ENCODE measurements at places on chromosomes 2 and 18. TPM values are rescaled to one million over a fixed set of nuclear protein-coding genes. Genes with fewer than 3 reads are reported as not detected.
A peak's percentile ranks its signal among the peaks of the same experiment; 100 is the strongest.

DNA sequence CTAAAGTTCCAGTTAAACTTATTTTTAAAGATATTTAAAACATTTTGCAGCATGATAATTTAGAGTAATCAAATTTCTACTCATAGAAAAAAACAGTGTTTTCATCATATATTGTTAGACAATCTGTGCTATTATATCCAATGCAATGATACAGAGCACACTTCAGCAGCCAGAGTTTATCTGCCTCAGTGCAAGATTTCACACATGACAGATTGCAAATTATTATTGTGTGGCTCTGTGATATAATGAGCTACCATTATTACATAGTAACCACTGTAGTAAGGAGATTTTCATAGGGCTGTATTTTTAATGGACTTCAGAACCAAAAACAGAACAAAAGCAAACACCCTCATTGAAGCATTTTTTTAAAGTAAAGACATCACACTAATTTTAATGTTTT lies 762.4 kb downstream of the DSC3 start:
- no peaks in the 10 kb centered on the region for H3K4me1 ChIP-seq
- H3K27me3 ChIP-seq: no peaks in the 10 kb centered on the region
- DNase-seq: no peak

DNA sequence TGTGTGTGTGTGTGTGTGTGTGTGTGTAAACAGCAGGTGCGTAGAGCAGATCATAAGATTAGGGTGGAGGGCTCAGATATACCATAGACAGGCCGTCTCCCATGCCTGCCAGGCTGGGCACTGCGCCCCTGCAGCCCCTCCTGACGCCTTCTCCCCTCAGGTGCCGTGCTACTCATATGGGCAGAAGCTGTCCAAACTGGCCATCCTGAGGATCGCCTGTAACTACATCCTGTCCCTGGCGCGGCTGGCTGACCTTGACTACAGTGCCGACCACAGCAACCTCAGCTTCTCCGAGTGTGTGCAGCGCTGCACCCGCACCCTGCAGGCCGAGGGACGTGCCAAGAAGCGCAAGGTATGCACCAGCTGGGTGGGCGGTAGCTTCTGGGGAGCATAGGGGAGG lies 10.0 kb downstream of the ATOH8 start:
- no peaks in the 10 kb centered on the region for H3K27me3 ChIP-seq
- no peaks in the 10 kb centered on the region for H3K36me3 ChIP-seq
- peaks cover 17% of the 10 kb centered on the region for H3K4me1 ChIP-seq
- DNase-seq: no peak
- H3K27ac ChIP-seq: no peak overlapping the region

GRCh38 chr2:179037807-179038206 lies 12.1 kb downstream of the CCDC141 start:
- no peak overlapping the region for H3K4me3 ChIP-seq
- no peak overlapping the region for H3K27ac ChIP-seq
- no peak for DNase-seq

Gene DYNAP
- total RNA-seq: not detected

GRCh38 chr18:10689236-10690034 lies 163.6 kb downstream of the NAPG start:
- DNase-seq: no peak
- H3K27ac ChIP-seq: no peak overlapping the region
- H3K4me1 ChIP-seq: no peaks in the 10 kb centered on the region
- H3K4me3 ChIP-seq: no peak overlapping the region
- H3K27me3 ChIP-seq: no peaks in the 10 kb centered on the region

- H3K27me3 ChIP-seq: no peaks in the 10 kb centered on the region
- H3K27ac ChIP-seq: no peak overlapping the region
- DNase-seq: no peak
- no peaks in the 10 kb centered on the region for H3K4me1 ChIP-seq
- H3K4me3 ChIP-seq: no peak overlapping the region
These were observed 17.4 kb downstream of the SLC4A5 start for GRCh38 chr2:74325815-74326214.

Gene GALNT13
- total RNA-seq: 0.82 TPM

GRCh38 chr18:10530852-10531251 lies 5.0 kb downstream of the NAPG start:
- no peaks in the 10 kb centered on the region for H3K27me3 ChIP-seq
- H3K27ac ChIP-seq: no peak overlapping the region
- no peaks in the 10 kb centered on the region for H3K36me3 ChIP-seq
- no peak for DNase-seq
- no peak overlapping the region for H3K4me3 ChIP-seq

DNA sequence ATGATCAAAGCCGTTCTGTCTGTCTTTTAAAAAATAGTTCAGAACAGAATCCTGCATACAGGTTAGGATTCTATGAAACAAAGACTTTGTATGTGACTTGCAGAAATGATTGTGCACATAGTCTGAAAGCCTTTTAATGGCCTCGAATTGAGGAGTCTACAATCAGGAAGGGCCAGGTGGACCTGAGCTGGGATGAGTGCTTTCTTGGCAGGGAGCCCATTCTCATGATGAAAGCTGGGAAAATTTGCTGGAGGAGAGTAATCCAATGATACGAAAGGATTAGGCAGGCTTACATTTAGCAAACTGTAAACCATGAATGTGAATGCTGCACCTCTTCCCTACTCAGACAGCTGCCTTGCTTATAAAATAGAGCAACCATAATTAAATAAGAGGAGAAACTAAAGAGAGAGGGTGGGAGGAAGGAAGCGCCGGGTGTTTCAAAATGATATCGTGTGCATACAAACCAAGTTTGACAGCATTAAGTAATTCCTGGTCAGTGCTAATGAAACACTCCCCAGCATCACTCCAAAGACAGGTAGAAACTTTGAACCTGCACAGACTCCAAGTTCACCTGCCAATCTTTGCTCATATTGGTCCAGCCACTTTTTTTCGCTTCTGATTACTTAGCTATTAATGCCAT lies 23.7 kb upstream of the CXCR4 start:
- no peaks in the 10 kb centered on the region for H3K27me3 ChIP-seq
- no peak overlapping the region for H3K27ac ChIP-seq
- no peaks in the 10 kb centered on the region for H3K4me1 ChIP-seq
- no peak for DNase-seq

- H3K27me3 ChIP-seq: peaks cover 57% of the 10 kb centered on the region
- H3K4me1 ChIP-seq: peaks cover 37% of the 10 kb centered on the region
- no peak overlapping the region for H3K27ac ChIP-seq
- DNase-seq: no peak
- H3K36me3 ChIP-seq: no peaks in the 10 kb centered on the region
These were observed 2.8 kb upstream of the GAD1 start for GRCh38 chr2:170813611-170814532.

Gene LINC00305
- not detected for total RNA-seq

DNA sequence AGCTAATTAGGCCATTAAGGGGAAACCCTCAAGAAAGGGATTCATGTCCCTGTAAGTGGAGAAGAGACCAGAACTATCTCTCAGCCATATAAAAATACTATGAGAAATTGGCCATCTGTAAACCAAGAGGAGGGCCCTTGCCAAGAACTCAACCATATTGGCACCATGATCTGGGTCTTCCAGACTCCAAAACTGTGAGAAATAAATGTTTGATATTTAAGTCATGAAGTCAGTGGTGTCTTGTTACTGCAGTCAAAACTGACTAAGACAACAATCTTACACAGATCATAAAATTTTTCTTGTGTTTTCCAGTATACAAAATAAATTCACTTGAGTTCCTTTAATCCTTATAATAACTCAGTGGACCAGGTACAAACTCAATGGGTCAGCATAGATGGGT lies 589.8 kb upstream of the CDH2 start:
- no peak overlapping the region for H3K27ac ChIP-seq
- no peak overlapping the region for H3K4me3 ChIP-seq
- DNase-seq: no peak
- no peaks in the 10 kb centered on the region for H3K4me1 ChIP-seq
- H3K36me3 ChIP-seq: no peaks in the 10 kb centered on the region
- no peaks in the 10 kb centered on the region for H3K27me3 ChIP-seq

Gene GATA6
- total RNA-seq: 3.5 TPM

DNA sequence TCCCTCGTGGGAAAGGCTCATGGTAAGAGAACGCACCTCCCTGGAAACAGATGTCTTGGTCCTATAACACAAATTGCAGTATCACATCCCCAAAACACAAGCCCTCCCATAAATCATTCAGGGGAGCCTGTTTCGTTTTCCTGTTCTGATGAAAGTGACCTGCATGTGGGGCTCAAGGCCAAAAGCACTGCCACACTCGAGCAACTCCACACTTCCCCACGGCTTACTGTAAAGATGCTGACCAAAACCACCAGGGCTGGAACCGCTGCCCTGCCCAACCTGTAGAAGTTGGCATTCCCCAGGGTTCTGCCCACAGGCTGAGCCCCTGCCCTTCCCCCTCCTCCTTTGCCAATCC lies 139.7 kb downstream of the BCL11A start:
- DNase-seq: no peak
- no peaks in the 10 kb centered on the region for H3K27me3 ChIP-seq
- no peaks in the 10 kb centered on the region for H3K36me3 ChIP-seq
- H3K27ac ChIP-seq: no peak overlapping the region
- H3K4me1 ChIP-seq: no peaks in the 10 kb centered on the region

DNA sequence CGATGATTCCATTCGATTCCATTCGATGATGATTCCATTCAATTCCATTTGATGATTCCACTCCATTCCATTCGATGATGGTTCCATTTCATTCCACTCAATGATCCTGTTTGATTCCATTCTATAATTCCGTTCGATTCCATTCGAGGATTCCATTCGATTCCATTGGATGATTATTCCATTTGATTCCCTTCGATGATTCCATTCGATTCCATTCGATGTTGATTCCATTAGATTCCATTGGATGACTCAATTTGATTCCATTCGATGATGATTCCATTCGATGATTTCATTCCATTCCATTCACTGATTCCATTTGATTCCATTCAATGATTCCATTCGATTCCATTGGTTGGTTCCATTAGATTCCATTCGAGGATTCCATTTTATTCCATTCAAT lies 1084.4 kb downstream of the RPIA start:
- H3K4me1 ChIP-seq: no peaks in the 10 kb centered on the region
- no peak for DNase-seq
- no peaks in the 10 kb centered on the region for H3K36me3 ChIP-seq
- no peak overlapping the region for H3K4me3 ChIP-seq
- H3K27me3 ChIP-seq: no peaks in the 10 kb centered on the region

GRCh38 chr2:241134711-241135110 lies 14.6 kb downstream of the PASK start:
- H3K27me3 ChIP-seq: no peaks in the 10 kb centered on the region
- no peak overlapping the region for H3K4me3 ChIP-seq
- DNase-seq: peak; percentile 43

Gene POTEI
- not detected for total RNA-seq

Gene PPM1G
- total RNA-seq: 48.3 TPM

Gene CTLA4
- total RNA-seq: not detected

DNA sequence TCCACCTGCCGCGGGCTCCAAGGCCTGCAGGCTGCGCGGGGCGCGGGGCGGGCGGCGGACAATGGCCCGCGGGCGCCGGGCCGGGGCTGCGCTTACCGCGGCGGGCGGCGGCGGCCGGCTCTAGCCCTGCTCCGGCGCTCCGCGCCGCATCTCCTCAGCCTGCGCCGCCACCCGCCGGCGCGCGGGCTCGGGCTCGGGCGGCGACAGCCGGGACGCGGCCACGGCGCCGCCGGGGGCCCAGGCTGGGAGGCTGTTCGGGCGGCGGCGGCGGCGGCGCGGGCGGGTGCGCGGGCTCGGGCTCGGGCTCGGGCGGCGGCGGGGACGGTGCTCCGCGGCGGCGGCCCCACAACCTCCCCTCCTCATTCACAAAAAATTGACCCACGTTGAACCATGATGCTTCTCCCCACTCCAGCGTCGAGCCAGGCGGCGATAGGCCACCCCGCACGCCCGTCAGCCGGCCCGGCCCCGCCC lies at the start of gene HDAC4:
HDAC4 (minus strand) TSS at position 425 of the 471 bp plus-strand sequence. CDS start 48,321 bp downstream, outside the sequence.
- peaks cover 44% of the 10 kb centered on the region for H3K4me1 ChIP-seq
- no peak for DNase-seq
- peak within 1 kb of the TSS; percentile 100 for H3K27ac ChIP-seq
- H3K4me3 ChIP-seq: peak within 1 kb of the TSS; percentile 56
- H3K36me3 ChIP-seq: no peaks in the 10 kb centered on the region
- H3K27me3 ChIP-seq: no peaks in the 10 kb centered on the region

DNA sequence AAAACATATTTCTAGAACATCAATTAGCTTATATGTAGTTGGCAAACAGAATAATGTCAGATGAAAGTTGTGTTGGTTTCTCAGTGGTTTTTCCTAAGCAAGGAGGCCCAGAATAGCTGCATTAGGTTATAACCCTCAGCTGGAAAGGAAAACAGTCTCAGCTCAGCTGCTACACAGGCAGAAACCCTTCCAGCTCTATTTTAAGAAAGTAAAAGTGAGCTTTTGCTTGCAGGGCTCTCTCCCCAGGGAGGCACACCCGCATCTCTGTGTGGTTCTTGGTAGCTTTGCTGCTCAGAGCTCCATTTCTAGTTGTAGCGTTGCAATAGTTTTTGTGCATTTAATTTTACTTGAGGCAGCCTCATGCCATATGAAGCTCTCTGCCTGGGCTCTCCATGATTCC lies 54.6 kb downstream of the PIKFYVE start:
- H3K27me3 ChIP-seq: no peaks in the 10 kb centered on the region
- no peak for DNase-seq
- peaks cover 24% of the 10 kb centered on the region for H3K36me3 ChIP-seq
- H3K4me3 ChIP-seq: no peak overlapping the region
- H3K27ac ChIP-seq: peak overlapping the region; percentile 54
- H3K4me1 ChIP-seq: peaks cover 14% of the 10 kb centered on the region

GRCh38 chr2:9753276-9753600 lies 90.0 kb upstream of the TAF1B start:
- DNase-seq: no peak
- no peak overlapping the region for H3K4me3 ChIP-seq
- no peak overlapping the region for H3K27ac ChIP-seq
- no peaks in the 10 kb centered on the region for H3K27me3 ChIP-seq

Gene ST6GAL2
- 1.8 TPM for total RNA-seq

GRCh38 chr18:54835944-54836343 lies 7.7 kb downstream of the RAB27B start:
- H3K4me3 ChIP-seq: no peak overlapping the region
- H3K27ac ChIP-seq: no peak overlapping the region
- no peaks in the 10 kb centered on the region for H3K4me1 ChIP-seq
- H3K27me3 ChIP-seq: no peaks in the 10 kb centered on the region
- no peak for DNase-seq

Gene CASP10
- 4.6 TPM for total RNA-seq

- peaks cover 29% of the 10 kb centered on the region for H3K4me1 ChIP-seq
- peak; percentile 94 for DNase-seq
- H3K4me3 ChIP-seq: peak overlapping the region; percentile 9
- peak overlapping the region; percentile 93 for H3K27ac ChIP-seq
- no peaks in the 10 kb centered on the region for H3K36me3 ChIP-seq
These were observed 87.3 kb downstream of the HNRNPLL start for GRCh38 chr2:38515155-38516074.

DNA sequence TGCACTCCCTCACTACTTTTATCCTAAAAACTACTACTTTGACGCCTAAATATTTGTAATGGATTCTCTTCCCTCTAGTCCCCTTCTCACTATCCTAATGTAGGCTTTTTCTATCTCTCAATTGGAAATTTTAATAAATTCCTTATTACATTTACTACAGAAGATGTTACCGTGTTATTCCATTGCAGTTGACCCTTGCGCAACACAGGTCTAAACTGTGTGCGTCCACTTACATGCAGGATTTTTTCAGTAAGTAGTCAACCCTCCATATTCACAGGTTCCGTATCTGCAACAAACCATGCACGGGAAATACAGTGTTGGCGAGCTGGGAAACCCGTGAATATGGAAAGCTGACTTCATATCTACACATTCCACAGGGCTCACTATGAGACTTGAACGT lies 239.8 kb downstream of the XIRP2 start:
- no peak overlapping the region for H3K27ac ChIP-seq
- H3K4me1 ChIP-seq: no peaks in the 10 kb centered on the region
- H3K36me3 ChIP-seq: no peaks in the 10 kb centered on the region
- H3K4me3 ChIP-seq: no peak overlapping the region
- DNase-seq: no peak
- no peaks in the 10 kb centered on the region for H3K27me3 ChIP-seq
